ENCODE measurements at places on chromosomes 2 and 18.

DNA sequence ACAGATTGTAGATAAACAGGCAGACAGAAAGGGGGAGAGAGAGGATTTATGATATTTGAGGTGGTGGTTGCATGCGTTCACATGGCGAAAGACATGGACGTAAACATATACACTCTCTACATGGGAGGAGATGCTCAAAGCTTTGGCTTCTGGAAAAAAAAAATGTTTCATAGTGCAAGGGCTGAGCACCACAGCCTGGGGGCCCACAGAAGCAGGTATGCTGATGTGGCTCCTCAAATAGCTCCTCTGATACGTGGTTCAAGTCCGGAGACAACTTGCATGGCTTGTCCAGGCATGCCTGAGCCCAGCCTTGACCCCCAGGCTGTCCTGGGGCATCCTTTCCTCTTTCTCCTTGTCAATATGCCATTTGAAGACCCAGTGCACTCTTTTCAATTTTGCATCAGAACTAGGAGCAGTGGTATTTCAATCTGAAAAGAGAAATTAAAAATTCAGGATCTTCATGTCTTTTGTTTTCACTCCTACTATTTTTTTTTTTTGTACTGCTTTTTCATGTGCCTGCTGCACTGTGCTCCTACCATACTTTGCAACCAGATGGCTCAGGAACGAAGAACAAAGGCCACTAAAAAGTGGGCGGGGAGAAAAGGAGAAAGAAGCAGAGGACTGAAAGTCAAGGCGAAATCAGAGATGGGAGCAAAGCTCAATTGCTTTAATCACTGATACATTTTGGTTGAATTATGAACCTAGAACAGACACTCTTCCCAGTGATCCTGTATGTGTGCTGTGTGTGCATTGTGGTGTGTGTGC lies 495.7 kb upstream of the TCF4 start:
- H3K36me3 ChIP-seq = no peaks in the 10 kb centered on the region
- H3K4me1 ChIP-seq = no peaks in the 10 kb centered on the region
- DNase-seq = no peak
- H3K27me3 ChIP-seq = no peaks in the 10 kb centered on the region

DNA sequence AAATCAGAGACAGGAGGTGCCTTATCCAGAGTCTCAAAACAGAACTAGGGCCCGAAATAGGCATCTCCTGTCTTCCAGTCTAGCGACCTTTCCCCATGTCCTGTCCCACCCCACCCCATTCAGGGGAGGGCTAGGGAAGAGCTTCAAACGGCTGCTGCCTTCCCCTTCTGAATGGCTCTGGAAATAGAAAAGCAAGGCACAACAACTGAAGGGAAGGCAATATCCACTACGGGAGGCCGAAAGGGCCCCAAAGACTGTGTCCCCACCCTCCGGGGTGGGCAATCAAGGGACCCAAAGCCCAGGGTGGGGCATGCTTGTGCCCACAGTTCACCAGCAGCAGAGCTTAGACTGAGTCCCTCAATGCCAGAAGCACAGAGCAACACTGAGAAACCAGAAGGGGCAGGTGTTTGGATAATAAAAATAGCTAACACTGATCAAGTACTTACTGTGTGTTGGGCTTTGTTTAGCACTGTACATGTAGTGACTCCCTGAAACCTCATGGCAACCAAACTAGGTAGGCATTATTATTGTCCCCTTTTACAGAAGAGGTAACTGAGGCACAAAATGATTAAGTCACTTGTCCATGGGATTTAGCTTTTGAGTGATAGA lies 38.5 kb downstream of the CYRIA start:
- H3K27me3 ChIP-seq = no peaks in the 10 kb centered on the region
- H3K4me1 ChIP-seq = peaks cover 11% of the 10 kb centered on the region
- H3K36me3 ChIP-seq = no peaks in the 10 kb centered on the region
- no peak for DNase-seq
- H3K4me3 ChIP-seq = no peak overlapping the region

GRCh38 chr2:213148572-213149261 lies 2.7 kb downstream of the IKZF2 start:
- H3K27me3 ChIP-seq = no peaks in the 10 kb centered on the region
- H3K4me3 ChIP-seq = no peak overlapping the region
- peaks cover 34% of the 10 kb centered on the region for H3K4me1 ChIP-seq

DNA sequence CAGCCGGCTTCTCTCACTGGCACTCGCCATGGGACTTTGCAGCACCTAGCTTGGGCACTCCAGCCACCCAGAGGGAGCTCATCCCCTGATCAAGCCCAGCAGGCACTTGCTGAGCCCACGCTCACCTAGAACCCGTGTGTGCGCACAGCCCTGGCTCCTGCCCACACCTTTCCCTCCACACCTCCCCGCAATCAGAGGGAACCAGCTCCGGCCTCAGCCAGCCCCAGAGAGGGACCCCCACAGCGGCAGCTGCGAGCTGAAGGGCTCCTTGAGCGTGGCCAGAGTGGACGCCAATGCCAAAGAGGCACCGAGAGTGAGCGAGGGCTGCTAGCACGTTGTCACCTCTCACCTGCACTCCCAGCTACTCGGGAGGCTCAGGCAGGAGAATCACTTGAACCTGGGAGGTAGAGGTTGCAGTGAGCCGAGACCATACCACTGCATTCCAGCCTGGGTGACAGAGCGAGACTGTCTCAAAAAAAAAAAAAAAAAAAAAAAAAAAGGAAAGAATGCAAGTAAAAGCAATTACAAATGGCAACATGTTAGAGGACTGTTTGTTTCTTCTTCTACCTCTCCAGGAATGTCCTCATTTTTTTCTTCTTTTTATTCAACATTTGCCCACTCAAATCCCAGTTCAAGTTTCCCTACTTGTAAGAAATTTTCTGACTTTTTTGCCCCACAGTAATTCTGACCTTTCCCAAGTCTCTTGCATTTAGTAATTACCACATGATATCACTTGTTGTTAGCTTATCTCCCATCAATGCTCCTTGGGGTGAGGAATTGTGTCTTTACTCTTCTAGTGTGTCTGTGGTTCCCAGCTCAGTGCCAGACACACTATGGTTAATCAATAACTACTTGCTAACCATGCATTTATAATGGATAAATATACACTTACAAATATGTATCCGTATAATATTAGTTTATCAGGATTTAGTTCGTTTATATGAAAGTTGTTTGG lies 40.6 kb upstream of the ST3GAL5 start:
- H3K36me3 ChIP-seq = no peaks in the 10 kb centered on the region
- no peaks in the 10 kb centered on the region for H3K27me3 ChIP-seq
- no peak overlapping the region for H3K27ac ChIP-seq
- peaks cover 13% of the 10 kb centered on the region for H3K4me1 ChIP-seq

GRCh38 chr2:17667898-17668297 lies 85.7 kb downstream of the SMC6 start:
- H3K27me3 ChIP-seq = no peaks in the 10 kb centered on the region
- no peak overlapping the region for H3K4me3 ChIP-seq
- no peaks in the 10 kb centered on the region for H3K4me1 ChIP-seq
- H3K27ac ChIP-seq = no peak overlapping the region
- no peaks in the 10 kb centered on the region for H3K36me3 ChIP-seq

DNA sequence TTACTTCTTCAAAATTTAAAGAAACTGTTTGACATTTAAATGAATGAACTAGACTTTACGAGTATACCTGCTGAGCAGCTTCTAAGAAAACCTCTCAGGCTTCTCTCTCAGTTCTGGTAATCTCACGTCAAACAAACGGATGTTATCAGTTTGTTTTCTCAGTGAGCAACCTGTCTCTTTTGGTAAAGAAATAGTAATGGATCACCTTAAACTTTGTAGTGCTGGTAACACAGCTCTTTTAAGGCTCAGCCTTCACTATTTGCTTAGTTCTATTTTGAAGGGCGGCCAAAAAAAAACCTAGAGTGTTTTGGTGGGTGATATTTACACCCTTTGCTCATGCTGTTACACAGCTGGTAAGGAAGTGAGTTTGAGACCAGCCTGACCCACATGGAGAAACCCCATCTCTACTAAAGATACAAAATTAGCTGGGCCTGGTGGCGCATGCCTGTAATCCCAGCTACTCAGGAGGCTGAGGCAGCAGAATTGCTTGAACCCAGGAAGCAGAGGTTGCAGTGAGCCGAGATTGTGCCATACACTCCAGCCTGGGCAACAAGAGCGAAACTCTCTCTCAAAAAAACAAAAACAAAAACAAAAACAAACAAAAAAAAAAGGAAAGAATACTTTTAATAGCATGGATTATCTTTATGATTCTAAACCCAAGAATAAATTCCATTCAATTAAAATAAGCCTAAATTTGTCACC lies 15.9 kb downstream of the FN1 start:
- H3K27me3 ChIP-seq = no peaks in the 10 kb centered on the region
- H3K27ac ChIP-seq = no peak overlapping the region
- DNase-seq = no peak
- peaks cover 37% of the 10 kb centered on the region for H3K4me1 ChIP-seq

DNA sequence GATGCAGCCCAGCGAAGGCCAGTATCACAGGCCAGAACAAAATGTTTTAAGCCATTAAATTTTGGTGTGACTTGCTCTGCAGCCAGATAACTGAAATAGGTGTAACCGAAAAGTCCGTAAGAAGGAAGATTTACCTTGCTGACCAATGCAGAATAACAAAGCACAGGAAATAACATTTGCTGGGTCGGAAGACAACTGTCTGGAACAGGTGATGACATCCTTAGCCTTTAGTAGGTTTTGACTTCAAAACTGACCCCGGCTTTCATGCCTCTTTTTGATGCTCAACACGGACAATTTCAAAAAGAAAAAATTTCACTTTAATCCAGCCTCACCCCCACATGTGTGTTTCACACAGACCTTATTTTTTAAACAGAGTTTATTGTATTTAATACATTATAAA lies 93.7 kb downstream of the KCTD1 start:
- H3K4me1 ChIP-seq = no peaks in the 10 kb centered on the region
- H3K4me3 ChIP-seq = no peak overlapping the region
- no peak overlapping the region for H3K27ac ChIP-seq
- no peaks in the 10 kb centered on the region for H3K36me3 ChIP-seq
- DNase-seq = no peak
- no peaks in the 10 kb centered on the region for H3K27me3 ChIP-seq

DNA sequence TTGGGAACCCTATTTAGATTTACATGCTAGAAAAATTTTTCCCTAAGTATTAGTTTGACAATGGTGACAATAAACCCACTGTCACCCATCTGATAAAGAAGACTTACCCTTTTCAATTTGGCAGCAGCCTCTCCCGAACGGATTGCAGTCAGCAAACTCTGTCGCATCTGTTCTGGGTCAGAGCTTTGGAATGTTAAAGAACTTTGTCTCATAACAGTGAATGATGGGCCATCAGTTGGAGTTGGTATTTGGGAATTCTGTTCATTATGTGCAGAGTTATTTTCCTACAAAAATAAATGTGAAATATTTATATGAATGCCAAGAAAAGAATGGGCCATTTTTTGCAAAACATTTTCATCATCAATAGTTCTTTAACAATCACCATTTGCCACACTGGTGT lies 70.8 kb upstream of the GRB14 start:
- H3K4me1 ChIP-seq = peaks cover 17% of the 10 kb centered on the region
- peaks cover 11% of the 10 kb centered on the region for H3K36me3 ChIP-seq
- DNase-seq = no peak
- H3K27me3 ChIP-seq = no peaks in the 10 kb centered on the region
- H3K4me3 ChIP-seq = no peak overlapping the region

- H3K36me3 ChIP-seq = no peaks in the 10 kb centered on the region
- no peaks in the 10 kb centered on the region for H3K4me1 ChIP-seq
- H3K4me3 ChIP-seq = no peak overlapping the region
- no peak for DNase-seq
- H3K27me3 ChIP-seq = no peaks in the 10 kb centered on the region
These were observed 356.1 kb downstream of the SS18 start for GRCh38 chr18:25734336-25734735.

DNA sequence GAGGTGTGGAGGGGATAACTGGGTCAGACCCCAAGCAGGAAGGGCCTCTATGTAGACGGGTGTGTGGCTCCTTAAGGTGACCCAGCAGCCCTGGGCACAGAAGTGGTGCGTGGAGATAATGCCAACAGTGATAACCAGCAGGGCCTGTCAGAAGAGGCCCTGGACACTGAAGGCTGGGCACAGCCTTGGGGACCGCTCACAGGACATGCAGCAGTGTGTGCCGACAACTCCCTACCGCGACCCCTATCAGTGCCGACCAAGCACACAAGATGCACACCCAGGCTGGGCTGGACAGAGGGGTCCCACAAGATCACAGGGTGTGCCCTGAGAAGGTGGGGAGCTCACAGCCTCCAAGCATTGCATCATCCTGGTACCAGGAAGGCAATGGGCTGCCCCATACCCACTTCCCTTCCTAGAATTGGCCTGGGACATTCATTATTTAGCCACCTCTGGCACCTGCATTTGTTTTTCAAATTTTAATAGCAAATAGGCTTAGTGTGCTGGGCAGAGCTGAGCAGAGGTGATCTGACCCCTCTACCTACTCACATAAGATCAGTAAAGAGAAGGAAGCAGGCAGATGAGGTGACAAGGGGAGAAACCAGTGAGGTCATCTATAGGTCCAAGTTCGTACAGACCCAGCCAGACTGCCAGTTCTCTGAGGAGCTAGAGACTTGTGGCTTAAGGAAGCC lies 55.2 kb downstream of the BCL11A start:
- DNase-seq = no peak
- H3K27ac ChIP-seq = no peak overlapping the region
- peaks cover 24% of the 10 kb centered on the region for H3K4me1 ChIP-seq
- no peaks in the 10 kb centered on the region for H3K27me3 ChIP-seq

- H3K4me1 ChIP-seq = no peaks in the 10 kb centered on the region
- H3K36me3 ChIP-seq = no peaks in the 10 kb centered on the region
- no peak for DNase-seq
- no peaks in the 10 kb centered on the region for H3K27me3 ChIP-seq
- H3K27ac ChIP-seq = no peak overlapping the region
These were observed 134.3 kb upstream of the RASGRP3 start for GRCh38 chr2:33342171-33342570.

- no peaks in the 10 kb centered on the region for H3K27me3 ChIP-seq
- no peaks in the 10 kb centered on the region for H3K36me3 ChIP-seq
- no peak overlapping the region for H3K4me3 ChIP-seq
- no peak overlapping the region for H3K27ac ChIP-seq
- no peak for DNase-seq
These were observed 6.9 kb downstream of the ALLC start for GRCh38 chr2:3664925-3665324.

- H3K4me1 ChIP-seq = no peaks in the 10 kb centered on the region
- H3K27me3 ChIP-seq = no peaks in the 10 kb centered on the region
- no peaks in the 10 kb centered on the region for H3K36me3 ChIP-seq
- H3K4me3 ChIP-seq = no peak overlapping the region
- no peak overlapping the region for H3K27ac ChIP-seq
- DNase-seq = no peak
These were observed 233.1 kb downstream of the NR4A2 start for GRCh38 chr2:156099382-156099781.
